Endothelial cell of umbilical vein (primary cell): ENCODE measurements at places on chromosomes 12 and 14. TPM values are rescaled to one million over a fixed set of nuclear protein-coding genes. Genes with fewer than 3 reads are reported as not detected.
A peak's percentile ranks its signal among the peaks of the same experiment; 100 is the strongest.

Gene KLHL33
- 0.07 TPM in 1 of 2 replicates, not detected in the other for total RNA-seq

Gene STK38L
- total RNA-seq: 58.4 and 60.0 TPM in 2 replicates

Gene MYH7
- total RNA-seq: not detected in 2 replicates

Gene PDZRN4
- total RNA-seq: not detected in 2 replicates

Gene GLIPR1L1
- total RNA-seq: not detected in 2 replicates

Gene KRT79
- total RNA-seq: not detected in 2 replicates

Gene BIN2
- not detected in 2 replicates for total RNA-seq

Gene CPNE6
- total RNA-seq: not detected in 2 replicates

- DNase-seq: no peak
These were observed 214.3 kb upstream of the PDE3A start for GRCh38 chr12:20154052-20154451.

DNA sequence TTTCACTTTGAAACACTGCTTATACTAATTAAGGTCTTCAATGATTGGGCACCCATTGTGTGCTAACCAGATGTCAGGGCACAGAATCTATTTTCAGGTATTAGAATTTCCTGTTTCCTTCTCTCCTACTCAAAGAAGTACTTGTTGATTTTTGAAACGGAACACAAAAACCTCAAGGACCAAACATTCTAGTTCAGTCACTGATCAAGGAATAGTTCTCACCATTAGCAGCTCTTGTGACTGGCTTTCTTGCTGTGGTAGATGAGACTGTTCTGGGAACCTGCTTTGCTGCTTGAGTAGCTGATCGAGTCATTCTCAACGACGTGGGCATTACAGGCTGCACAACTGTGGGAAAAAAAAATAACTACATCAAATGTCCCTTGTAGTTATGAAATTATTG, 11.0 kb downstream of the DLGAP5 start:
- peak; percentile 37 for DNase-seq

GRCh38 chr12:50220363-50220995, 53.3 kb upstream of the CERS5 start:
- peak; percentile 77 for DNase-seq

GRCh38 chr14:81120501-81120900, 100.3 kb downstream of the GTF2A1 start:
- DNase-seq: no peak

DNA sequence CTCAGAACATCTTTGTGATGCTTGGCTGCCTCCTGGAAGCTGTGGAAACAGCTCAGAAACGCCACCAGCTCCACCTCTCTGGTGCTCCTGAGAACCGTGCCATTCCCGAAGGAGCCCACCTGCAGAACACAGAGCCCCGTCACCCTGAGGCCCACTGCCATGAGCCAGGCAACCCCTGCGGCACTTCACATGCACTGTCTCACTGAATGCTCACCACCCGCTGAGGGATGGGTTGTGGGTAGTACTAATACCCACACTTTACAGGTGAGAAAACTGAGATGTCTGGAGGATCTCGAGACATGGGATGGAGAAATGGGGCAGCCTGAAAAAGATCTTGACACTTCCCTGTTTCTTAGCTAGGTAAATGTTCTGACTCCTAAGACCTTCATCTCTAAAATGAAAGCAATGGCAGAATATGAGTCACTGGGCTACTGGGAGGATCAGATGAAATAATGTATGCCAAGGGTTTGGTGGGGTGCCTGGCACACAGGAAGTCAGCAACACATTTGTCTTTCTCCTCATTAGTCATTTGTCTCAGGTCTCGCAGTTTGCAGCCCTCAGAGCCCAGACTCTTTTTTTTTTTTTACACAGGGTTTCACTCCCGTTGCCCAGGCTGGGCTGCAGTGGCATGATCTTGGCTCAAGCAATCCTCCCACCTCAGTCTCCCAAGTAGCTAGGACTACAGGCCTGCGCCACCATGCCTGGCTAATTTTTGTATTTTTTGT, 5.3 kb downstream of the OASL start:
- DNase-seq: no peak

DNA sequence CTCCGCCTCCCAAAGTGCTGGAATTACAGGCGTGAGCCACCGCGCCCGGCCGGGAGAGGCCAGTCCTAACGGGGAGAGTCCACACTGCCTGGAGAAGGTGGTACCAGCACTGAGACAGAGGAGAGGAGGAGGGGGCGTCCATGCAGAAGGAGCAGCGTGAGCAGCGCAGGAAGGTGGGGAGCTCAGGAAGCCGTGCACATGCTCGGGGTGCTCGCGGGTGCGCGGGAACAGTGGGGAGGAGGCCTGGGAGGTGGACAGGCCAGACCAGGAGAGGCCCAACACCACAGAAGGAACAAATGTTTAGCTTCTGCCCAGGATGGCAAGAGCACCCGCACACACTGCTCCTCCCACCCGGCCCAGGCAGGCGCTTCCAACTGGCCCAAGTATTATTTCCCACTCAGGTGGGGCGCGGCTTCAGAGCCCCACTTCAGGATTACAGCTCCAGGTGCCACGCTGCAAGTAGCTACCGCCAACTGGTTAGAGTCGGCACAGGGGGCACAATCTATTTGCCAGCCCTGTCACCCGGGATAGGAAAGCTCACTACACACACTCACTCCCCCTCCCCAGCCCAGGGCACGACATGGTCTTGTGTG, 80.8 kb upstream of the BCL11B start:
- DNase-seq: no peak

DNA sequence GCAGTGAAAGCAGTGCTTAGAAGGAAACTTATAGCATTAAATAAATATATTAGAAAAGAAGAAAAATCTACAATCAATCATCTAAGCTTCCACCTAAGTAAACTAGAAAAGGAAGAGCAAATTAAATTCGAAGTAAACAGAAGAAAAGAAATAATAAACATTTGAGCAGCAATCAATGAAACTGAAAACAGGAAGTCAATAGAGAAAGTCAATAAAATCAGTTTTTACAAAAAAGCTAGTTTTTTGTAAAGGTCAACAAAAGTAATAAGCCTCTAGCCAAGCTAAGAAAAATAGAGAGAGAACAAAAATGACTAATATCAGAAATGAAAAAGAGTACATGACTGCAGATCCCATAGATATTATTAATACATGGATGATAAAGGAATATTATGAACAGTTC, 34.2 kb upstream of the KTN1 start:
- no peak for DNase-seq

- DNase-seq: no peak
These were observed 101.9 kb downstream of the TMTC2 start for GRCh38 chr12:82788594-82788993.

DNA sequence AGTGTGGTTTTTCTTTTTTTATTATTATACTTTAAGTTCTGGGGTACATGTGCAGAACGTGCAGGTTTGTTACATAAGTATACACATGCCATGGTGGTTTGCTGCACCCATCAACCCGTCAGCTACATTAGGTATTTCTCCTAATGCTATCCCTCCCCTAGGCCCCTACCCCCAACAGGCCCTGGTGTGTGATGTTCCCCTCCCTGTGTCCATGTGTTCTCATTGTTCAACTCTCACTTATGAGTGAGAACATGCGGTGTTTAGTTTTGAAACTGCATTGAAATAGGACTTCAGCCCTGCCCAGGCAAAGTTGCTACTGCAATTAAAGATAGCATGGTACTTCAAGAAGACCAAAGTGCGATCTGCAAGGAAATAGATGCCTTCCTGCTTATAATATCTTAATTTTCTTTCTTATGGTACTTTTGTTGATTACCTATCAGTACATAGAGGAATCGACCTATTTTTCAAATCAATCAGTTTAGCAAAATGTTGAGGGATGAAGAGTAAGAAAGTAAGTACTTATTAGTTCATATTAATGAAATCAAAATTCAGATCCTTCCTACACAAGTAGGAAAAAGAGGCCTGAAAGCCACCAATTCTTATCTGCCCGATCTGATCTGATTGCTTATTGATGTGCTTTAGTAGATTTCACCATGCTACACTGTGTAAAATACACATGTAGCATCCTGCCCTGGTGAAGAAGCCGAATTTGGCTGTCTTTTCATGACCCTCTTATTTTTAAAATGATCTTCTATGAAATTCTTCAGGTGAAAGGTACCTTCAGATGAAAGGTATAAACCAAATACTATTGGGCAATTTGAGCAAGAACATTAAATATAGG, 1.6 kb downstream of the LTA4H start:
- peak; percentile 12 for DNase-seq

- no peak for DNase-seq
These were observed 1.1 kb upstream of the SPATS2 start for GRCh38 chr12:49366096-49366651.

DNA sequence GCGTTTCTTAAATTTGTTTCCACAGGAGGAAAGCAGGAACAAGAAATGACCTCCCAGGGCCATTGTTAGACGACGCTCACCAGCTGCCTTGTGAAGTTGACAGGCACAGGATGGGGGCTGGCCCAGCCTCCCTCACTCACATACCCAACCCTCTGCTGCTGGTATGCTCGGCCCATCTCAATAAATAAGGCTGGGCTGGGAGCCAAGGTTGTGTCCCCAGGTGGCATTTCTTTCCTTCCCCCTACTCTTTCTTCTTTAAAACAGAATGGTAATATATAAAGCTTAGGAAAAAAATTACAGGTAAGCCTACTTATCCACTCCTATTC, 93.0 kb downstream of the ACTN1 start:
- DNase-seq: peak; percentile 24

GRCh38 chr12:44523828-44524227, 352.3 kb downstream of the NELL2 start:
- DNase-seq: no peak

DNA sequence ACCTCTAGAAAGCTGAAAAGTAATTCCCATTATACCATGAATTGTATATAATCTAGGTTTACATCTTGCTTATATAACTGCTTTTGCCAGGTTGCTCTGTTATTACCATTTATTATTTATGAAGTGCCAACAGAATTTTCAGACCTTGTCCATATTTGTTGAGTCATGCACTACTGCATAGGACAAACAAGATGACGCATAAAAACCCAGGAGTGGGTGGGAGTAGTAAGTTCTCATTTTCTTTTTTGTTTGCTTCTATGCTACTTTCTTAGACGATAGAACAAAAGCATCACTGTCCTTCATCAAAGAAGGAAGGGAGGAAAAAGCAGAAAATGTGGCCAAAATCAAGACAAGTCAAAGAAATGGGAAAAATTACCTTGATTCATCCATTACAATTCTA, 119.0 kb upstream of the RASSF8 start:
- DNase-seq: peak; percentile 55

DNA sequence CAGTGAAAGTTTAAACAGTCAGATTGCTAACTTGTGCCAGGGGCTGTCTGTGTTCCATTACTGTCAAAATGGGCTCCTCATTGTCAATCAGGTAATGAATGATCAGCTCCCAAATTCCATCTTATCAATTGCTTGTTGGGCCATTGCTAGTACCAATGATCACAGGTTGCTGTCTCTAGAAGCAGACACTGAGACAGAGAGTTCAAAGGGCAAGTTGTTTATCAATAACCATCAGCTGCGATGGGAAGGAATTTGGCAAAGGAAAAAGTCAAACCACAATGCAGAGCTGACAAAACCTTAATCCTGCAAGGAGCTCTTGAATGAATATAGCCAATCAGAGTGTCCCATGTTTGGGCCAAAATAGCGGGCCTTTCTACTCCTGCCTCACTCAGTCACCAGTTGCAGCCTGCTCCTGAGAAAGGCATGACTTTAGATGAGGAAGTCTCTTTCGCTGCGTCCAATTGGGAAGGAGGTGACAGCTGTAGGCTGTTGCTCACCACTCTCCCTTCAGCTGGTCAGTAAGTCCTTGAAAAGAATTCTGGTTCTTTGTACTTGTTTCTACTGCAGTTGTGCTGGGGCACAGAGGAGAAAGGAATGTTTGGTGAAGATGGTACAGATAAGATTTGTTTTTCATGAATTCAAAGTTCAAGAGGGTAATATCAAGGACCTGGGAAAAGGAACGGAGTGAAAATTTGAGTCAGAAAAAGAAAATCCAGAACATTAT, 179.2 kb upstream of the PDE3A start:
- DNase-seq: peak; percentile 19

- DNase-seq: no peak
These were observed 16.4 kb upstream of the SRP54 start for GRCh38 chr14:34966413-34966812.

GRCh38 chr12:30546121-30546520, 149.5 kb downstream of the IPO8 start:
- no peak for DNase-seq

DNA sequence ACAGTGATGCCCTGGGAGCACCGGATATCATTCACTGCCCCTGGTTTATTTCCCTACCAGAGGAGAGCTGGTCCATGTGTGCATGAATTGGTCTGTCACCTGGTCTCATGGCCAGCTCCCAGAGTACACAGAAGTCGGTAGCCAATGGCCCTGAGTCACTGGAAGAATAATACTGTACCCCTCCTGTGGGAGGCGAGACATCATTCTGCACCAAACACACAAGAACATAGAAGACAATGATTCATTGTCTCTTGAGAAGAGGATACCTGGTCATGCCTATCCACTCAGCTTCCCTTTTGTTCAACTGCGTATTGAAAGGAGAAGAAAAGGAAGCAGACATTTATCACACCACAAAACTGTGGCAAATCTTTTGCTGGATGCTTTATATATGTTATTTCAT, 216.2 kb downstream of the DPF3 start:
- peak; percentile 28 for DNase-seq
